ENCODE measurements at places on chromosomes 7 and 10.
A peak's percentile ranks its signal among the peaks of the same experiment; 100 is the strongest.

GRCh38 chr10:85317827-85318226 lies 989.4 kb downstream of the CCSER2 start:
- DNase-seq = no peak

- DNase-seq = no peak
These were observed 214.9 kb upstream of the TCF7L2 start for GRCh38 chr10:112735041-112735695.

GRCh38 chr10:102704915-102705314 lies 9.3 kb downstream of the ARL3 start:
- DNase-seq = peak; percentile 82

DNA sequence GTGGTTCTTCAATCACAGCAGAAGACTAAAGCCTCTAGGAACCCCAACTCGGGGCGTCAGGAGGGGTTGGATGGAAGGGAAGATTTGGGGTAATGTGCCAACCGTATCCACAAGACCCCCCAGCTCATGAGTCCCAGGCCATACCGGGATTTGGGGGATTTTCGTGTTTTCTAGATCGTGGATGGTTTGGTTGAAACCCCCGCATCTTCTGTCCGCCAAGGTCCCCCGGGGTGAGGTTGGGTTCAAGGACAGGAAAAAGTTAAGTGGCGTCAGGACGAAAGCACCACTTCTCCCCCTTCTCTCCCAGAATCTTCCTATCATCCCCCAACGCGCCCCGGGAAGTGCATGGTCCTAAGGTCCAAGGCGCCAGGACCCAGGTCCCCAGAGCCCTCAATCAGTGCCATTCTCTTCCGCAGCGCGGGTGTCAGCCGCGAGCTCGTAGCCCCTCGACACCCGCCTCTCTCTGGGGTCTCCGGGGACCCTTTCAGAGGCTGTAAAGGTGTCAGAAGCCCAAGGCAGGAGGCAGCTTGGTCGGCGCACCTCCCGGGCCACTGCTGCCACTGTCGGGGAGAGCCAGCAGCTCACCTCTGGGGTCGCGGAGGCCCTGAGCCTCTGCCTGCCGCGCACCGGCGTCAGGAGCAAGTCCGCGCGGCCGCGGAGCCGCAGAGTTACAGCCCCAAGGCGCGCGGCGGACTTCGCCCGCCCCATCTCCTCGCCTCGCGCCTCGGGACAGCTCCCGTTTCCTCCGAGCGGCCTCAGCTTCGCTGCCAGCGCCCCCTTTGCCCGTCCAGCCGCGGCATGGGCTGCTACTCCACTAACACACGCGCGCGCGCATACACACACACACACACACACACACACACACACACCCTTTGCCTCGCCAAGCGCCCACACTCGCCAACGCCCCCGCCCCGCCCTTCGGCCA lies 1.5 kb downstream of the MKX start:
- DNase-seq = peak; percentile 61
